ENCODE measurements at places on chromosomes 3 and 15.

- DNase-seq: peak; percentile 3
Observed at GRCh38 chr3:54527953-54528352, 399.9 kb downstream of the LRTM1 start.

GRCh38 chr3:177519588-177519987 lies 322.3 kb upstream of the TBL1XR1 start:
- DNase-seq: no peak

DNA sequence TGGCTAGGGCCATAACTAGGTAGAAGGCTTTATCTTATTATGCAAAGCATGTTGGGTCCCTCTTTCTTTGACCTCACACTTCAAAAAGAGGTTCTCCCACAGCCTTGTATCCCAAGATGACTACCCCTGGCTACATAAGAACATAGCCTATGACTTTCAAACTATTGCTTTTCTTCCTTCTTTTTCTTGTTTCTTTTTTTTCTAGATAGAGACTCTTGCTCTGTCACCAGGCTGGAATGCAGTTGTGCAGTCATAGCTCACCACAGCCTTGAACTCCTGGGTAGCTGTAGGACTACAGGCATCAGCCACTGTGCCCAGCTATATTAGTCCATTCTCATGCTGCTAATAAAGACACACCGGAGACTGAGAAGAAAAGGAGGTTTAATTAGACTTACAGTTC lies 47.2 kb downstream of the DIPK2A start:
- peak; percentile 75 for DNase-seq

GRCh38 chr3:71629289-71629688 lies 45.8 kb upstream of the FOXP1 start:
- peak; percentile 69 for DNase-seq

- DNase-seq: no peak
Observed at GRCh38 chr3:87780811-87781210, 278.0 kb downstream of the CGGBP1 start.

GRCh38 chr3:24400450-24400849 lies 94.2 kb downstream of the THRB start:
- no peak for DNase-seq

GRCh38 chr3:170614214-170614966 lies 28.5 kb upstream of the SLC7A14 start:
- DNase-seq: peak; percentile 78
